Activated CD8-positive, alpha-beta memory T cell treated with anti-CD3 and anti-CD28 coated beads, Interleukin-2, amount 10 ng/mL, durations not matched to agents 7 days and 5 days (primary cell): ENCODE measurements at places on chromosomes 13 and 19.

DNA sequence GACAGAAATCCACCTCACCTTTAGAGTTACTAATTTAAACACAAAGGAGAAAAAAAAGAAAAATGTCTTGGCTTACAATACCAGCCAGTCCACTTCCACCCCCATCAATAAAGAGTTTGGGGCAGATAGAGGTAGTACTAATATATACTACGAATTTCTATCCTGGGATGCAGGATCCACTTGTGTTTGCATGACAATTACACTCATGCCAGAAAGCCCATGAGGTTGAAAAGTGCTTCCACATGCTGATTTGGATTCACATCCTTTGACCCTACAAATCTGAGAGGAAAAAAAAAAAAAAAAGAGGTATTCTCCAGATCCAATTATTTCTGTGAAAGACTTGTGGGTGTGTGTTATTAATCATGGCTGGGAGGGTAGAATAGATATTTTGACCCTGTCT lies 335.2 kb downstream of the SLITRK1 start:
- DNase-seq: no peak

GRCh38 chr19:42204664-42205063 lies 12.8 kb downstream of the DEDD2 start:
- DNase-seq: no peak

DNA sequence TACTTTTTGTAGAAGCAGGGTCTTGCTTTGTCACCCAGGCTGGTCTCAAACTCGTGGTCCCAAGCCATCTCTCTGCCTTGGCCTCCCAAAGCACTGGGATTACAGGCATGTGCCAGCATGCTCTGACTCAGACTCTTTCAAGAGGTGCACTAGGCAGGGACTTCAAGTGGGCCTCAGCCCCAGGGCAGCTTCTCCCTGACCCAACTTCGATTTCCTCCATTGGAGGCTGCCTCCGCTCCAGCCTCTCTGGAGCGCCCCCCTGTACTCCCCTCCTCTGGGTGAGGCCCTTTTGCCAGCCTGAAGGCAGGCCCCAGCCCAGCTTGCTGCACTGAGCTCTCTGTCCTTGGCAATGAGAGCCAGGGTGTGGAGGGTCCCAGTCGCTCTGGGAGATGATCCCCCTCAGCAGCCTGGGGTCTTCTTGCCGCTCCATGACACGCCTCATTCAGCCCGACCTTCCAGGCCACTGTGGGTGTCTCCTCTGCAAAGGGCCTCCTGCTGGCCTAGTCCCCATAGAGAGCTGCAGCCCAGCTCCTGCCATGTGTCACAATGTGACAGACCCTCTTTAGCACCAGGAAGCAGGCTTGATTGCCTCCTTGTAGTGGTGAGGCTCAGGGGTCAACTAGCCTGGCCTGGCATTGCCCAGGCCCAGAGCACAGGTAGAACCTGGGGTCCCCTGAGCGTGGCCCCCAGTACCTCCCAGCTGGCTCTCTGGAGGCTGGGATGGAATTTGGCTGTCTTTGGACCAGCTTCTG lies 16.4 kb downstream of the CARM1 start:
- DNase-seq: no peak

DNA sequence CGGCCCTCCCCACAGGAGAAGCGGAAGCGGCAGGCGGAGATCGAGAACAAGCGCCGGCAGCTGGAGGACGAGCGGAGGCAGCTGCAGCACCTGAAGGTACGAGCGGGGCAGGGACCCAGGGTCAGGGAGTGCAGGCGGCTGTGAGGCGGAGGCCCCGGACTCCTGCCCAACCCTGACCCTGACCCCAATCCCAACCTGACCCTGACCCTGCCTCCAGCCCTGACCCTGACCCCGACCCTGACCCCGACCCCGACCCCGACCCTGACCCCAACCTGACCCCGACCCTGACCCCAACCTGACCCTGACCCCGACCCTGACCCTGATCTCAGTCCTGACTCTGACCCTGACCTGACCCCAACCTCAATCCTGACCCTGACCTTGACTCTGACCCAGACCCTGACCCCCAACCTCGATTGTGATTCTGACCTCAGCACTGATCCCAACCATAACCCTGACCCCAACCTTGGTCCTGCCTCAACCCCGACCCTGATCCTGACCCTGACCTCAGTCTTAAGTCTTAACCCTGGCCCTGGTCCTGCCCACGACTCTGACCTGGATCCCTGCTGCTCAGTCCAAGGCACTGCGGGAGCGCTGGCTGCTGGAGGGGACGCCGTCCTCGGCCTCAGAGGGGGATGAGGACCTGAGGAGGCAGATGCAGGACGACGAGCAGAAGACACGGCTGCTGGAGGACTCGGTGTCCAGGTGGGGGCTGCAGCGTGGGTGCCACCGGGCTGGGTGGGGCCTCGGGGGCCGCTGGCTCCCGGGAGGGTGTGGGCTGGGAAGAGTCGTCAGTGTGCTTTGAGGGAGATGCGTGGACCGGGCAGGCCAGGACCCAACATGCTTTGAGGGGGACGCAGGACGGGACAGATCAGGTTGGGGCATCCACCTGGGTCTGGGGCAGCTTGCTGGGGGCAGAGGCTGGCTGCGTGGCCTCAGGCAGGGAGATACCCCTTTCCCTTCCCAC lies 18.5 kb downstream of the PALM start:
- no peak for DNase-seq

- DNase-seq: no peak
Observed at GRCh38 chr13:99260216-99260615, 2.0 kb upstream of the GPR18 start.

- DNase-seq: no peak
Observed at GRCh38 chr19:57273014-57273413, 7.3 kb upstream of the ZNF460 start.

GRCh38 chr19:39603825-39604224 lies 1.5 kb downstream of the LGALS13 start:
- no peak for DNase-seq

DNA sequence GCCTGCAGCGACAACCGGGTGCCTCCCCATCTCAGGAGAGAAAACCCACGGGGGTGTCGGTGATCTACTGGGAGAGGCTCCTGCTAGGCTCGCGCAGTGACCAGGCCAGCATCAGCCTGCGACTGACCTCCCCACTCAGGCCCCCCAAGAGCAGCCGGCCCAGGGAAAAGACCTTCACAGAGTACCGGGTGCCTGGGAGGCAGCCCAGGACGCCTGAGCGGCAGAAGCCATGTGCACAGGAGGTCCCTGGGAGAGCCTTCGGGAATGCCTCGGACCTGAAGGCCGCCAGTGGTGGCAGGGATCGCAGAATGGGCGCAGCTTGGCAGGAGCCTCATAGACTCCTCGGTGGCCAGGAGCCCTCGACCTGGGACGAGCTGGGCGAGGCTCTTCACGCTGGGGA lies 3.9 kb downstream of the ZNF324B start:
- DNase-seq: no peak

DNA sequence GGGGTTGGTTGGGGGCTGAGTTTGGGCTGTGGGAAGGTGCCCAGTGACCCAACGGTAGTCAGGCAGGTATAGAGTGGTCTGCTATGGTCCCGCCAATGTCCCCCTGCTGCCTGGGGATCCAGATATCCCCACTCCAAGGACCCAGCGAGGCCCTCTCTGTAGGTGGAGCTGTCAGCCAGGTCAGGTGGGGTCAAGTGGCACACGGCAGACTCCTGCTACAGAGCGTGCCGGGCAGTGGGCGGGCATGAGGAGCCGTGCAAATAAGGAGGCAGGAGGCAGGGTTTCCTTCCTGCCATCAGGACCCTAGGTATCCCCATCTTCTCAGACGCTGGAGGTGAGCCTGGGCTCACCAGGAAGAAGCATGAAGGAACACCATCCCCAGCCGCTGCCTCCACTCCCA lies 14.9 kb downstream of the EVI5L start:
- DNase-seq: no peak

DNA sequence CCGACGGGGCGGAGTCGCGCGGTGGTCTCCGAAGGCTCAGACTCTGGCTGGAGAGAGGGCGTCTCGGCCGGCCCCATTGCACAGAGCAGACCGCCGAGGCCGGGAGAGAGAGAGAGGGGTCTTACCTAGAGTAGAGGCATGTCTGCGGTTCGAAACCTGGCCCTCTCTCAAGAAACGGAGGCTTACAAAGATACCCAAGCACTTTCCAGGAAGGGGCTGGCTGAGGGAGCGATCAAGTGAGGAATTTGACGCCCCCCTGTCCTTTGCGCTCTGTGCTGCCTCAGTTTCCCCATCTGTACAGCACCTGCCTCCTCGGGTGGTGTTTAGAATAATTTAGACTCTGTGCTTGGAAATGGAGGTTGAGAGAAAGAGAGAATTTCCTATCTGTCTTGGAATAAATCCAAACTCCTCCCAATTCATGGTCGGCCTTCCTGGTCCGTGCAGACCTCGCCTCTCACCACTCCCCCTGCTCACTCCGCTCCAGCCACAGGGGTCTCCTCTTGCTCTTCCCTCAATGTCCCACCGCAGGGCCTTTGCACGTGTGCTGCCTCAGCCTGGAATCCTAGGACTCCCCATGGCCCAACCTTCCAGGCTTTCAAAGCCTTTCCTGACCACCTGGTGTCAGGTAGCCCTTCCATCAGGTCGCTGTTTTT lies 658 bp upstream of the ISOC2 start:
- DNase-seq: no peak

GRCh38 chr19:55251341-55252081 lies 7.3 kb downstream of the PPP6R1 start:
- DNase-seq: peak; percentile 64

- no peak for DNase-seq
Observed at GRCh38 chr13:37418490-37418889, 180.1 kb downstream of the POSTN start.

GRCh38 chr13:48580896-48581295 lies 48.0 kb upstream of the RCBTB2 start:
- DNase-seq: no peak

GRCh38 chr13:20547479-20547908 lies 19.5 kb upstream of the IFT88 start:
- DNase-seq: no peak

GRCh38 chr13:113926951-113927660 lies 46.8 kb downstream of the C13orf46 start:
- peak; percentile 32 for DNase-seq

DNA sequence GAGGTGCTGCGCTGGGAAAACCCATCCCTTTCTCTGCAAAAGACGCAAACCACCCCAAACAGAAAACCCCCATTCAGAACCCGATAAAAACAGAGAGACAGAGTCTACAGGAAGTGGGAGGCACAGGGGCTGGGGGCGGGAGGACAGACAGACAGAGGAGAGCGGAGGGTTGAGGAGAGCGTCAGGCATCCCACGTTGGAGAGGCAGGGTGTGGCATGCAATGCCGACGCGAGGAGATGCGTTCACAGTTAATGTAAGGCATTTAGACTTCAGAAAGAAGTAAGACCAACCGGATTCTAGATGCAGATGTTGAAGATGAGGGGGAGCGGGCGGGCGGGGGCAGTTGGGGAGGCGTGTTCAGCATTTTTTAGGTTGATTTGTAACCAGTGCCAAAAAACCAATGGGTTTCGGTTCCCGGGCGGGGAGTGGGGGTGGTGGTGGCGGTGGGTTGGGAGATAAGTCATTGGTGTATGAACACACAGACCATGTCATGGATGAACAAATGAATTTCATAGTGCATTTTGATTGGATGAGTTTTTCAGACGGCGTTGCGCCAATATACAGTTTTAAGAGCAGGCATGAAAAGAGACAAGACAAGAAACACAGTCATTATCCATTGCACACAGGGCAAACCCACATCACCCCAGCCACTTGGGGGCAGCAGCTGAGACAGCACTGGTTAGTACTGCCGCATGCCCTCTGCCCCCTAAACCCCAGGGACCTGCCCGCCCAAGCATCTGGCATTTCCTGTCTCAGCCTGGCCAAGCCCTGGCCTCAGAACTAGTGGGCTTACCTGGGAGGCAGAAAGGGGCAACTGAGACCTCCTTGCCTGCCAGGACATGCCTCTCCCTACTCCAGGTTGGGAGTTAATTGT lies 91.3 kb downstream of the IER2 start:
- DNase-seq: peak; percentile 72

- no peak for DNase-seq
Observed at GRCh38 chr13:39051157-39051556, 12.9 kb downstream of the NHLRC3 start.

- DNase-seq: no peak
Observed at GRCh38 chr13:23813635-23814034, 75.6 kb downstream of the MIPEP start.

GRCh38 chr13:51620165-51620983 lies 36.1 kb downstream of the WDFY2 start:
- no peak for DNase-seq

DNA sequence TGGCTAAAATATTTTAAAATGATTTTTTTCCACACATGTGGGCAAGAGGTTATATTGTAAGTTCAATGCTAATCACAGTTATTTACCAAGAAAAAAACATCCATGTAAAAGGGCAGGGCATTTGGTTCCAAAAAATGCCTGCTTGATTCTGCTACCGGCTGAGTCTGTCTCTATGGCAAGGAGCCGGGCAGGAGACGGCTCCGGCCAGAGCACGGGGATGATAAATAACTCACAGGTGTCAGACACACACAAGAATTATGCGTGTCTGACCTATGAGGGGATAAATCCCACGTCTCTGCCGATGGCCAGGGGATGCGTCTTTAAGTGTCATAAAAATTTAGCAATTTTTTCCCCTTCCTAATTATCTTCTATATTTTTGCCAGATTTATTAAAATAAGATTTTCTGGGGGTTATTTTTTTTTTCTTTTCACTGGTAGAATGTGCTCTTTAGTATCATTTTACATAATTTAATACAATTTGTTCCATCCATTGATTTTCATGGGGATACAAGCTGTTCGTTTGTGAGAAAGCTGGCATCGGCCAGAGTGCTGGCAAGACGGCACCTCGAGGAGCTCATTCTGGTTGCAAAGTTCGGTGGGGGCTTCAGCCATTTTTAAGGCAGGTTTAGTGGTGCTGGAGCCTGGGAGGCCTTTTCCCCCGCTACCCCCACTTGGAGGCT lies 253.9 kb downstream of the ZNF536 start:
- no peak for DNase-seq

- DNase-seq: peak; percentile 77
Observed at GRCh38 chr19:13849991-13850909, 26.7 kb upstream of the NANOS3 start.

GRCh38 chr13:92187378-92187989 lies 789.1 kb downstream of the GPC5 start:
- DNase-seq: no peak

DNA sequence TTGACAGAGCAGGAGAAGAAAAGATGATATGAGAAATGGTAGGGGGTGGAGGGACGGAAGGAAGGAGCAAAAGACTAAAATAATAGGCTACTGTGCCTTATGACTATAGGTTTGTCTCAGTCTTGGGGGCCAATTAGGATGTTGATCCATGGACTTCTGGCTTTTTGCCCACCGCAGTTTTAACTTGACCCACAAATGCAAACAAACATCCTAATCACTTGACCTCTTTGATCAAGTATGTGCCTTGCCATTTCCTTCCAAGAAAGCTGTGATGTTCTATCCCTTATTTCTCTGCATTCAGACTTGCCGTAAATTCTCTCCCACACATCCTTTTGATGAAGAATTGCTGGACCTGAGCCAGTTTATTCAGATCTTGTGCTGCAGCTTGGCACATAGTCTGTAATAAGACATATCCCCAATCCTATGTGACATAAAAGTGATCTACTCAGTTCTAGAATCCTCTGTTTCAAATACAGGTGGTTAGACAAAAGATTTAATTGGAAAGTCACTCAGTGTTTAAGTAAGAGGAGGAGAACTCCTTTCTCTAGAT lies 62.8 kb downstream of the TPT1 start:
- no peak for DNase-seq

GRCh38 chr19:57816652-57817051 lies 1.9 kb upstream of the ZNF552 start:
- no peak for DNase-seq

GRCh38 chr13:101618440-101619187 lies 166.1 kb downstream of the ITGBL1 start:
- DNase-seq: peak; percentile 55
